Femur (tissue), 1 donor: ENCODE measurements at places on chromosomes 2 and 18.

GRCh38 chr2:45816272-45816671, 164.8 kb downstream of the PRKCE start:
- no peak for DNase-seq

DNA sequence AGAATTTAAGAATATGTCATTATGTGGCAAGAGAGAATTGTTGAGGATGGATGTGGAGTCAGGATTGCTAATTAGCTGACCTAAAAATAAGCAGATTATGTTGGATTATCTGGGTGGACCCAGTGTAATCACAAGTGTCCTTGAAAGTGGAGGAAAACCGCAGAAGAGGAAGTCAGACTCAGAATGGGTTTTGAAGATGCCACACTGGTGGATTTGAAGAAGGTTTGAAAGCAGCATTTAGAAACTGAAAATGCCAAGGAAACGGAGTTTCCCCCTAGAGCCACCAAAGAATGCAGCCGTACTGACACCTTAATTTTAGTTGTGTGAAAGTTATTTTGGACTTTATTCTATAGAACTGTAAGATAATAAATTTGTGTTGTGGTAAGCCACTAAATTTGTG, 41.6 kb upstream of the DPP10 start:
- DNase-seq, result no peak

DNA sequence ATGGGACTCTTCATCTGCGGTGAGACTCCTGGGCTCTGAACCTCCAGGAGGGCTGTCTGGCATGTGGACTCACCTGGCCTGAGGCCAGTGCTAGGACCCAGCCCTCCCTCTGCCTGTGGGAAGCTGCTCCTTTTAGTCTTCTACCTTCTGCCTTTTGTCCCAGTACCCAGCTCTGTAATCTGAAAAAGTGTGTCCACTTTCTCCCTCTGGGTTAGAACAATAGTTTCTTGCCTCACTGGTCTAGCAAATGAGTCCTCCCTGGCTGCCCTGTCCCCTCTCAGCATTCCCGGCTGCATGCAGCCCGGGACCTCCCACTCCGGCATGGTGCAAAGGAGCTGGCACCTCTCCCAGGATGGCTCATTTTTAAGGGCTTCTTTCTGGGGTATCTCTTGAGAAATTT, 25.9 kb downstream of the GKN2 start:
- no peak for DNase-seq

GRCh38 chr2:95060446-95061118, 35.1 kb downstream of the MAL start:
- peak; percentile 4 for DNase-seq

DNA sequence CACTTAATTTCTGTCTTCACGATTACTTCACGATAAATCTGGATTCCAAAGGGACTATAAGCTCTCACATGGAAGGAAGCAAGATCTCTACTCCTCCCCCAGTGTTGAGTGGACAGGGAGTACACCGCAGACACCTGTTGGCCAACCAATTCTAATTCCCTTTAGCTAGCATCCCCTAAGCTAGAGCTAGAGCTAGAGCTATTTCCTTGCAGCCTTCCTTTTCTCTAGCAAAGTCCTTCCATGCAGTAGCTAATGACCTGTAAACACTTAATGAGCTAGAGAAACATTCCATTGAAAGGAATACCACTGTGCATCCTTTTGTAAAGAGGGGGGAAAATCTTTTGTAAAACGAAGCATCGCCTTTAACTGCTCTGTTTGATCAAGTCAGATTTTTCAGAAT, 56.5 kb downstream of the BCL11A start:
- no peak for DNase-seq

DNA sequence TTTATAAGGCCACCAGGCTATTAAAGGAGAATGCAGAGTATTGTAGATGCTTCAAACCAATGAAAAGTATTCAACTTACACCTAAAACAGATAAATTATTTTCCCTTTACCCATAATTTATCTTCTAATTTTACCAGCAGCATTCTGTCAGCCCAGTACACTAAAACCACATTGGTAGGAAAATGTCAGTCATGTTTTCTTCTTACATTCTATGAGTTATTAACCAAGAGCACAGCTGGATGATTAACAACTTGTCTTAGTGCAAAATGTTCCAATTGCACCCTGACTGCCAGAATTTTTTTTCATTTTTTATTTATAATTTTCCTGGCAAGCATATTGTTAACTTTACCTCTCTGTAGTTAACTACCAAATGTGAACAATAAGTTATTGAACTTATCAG, 79.0 kb upstream of the WDR75 start:
- no peak for DNase-seq

DNA sequence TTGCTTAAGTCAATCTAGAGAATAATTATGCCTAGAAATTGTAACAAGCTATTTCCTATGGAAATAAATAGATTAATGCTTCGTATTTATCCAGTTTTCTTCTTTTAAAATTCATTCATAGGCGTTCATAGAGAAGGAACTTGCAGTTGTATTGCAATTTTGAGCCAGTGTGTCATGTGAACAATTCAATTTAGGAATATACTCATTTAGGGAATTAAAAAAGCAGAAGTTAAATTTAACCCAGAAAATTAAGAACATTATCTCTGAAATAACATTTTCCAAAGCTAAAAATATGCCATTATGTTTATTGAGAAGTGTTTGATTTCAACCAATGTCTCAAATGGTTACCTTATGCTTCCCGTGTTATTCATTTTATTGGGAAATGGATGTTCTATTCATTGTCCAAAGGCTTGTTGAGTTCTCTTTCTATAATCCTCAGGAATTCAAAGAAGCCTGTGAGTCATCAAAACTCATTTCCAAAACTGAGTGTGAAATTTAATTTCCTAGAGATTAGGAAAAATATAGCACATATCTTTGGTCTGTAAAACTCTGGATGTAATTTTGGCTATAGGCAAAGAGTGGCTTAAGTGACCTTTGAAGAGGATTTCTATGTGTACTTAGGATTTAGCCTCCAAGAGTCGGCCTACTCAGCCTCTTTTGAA, 99.7 kb downstream of the SLC8A1 start:
- no peak for DNase-seq

DNA sequence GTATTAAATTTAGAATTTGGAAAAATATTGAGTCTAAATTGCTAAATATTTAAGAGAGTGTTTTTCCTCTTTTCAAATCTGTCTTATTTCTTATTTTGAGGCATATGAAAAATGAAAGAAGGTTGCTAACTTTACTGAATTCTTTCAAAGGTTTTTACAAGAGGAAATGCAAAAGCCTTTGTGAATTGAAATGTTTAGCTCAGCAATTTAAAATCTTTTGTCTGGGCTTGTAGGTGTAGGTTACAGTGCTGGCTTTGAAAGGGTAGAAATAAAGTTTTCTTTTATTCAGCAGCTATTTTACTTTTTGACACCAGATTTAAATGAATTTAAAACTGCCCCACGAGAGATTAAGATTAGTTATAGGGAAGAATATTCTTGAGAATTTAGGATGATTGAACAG, 192.0 kb downstream of the CDH7 start:
- no peak for DNase-seq
